NCI-H1092 treated with DMSO at 0.1 percent for 48 hours (cell line): ENCODE measurements at places on chromosomes 3 and 15.

GRCh38 chr15:87752250-87752951 lies 504.1 kb downstream of the NTRK3 start:
- DNase-seq: peak; percentile 5

DNA sequence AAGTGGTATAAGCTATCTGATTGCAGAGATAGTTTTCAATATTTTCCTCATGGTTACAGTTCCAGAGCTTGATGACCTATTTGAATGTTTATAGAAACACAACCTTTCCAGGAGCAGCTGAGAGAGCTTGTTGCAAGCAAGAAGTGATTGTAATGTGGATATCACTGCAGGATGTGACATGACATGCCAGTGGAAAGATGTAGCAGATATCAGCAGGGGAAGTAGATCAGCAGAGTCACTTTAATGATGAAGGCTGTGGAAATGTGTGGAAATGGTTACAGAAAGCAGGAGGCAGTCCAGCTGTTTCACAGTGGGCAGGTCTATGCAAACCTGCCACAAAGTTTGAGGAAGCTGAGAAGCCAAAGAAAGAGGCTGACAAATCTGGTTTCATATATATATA lies 21.0 kb downstream of the TMEM158 start:
- DNase-seq: no peak

DNA sequence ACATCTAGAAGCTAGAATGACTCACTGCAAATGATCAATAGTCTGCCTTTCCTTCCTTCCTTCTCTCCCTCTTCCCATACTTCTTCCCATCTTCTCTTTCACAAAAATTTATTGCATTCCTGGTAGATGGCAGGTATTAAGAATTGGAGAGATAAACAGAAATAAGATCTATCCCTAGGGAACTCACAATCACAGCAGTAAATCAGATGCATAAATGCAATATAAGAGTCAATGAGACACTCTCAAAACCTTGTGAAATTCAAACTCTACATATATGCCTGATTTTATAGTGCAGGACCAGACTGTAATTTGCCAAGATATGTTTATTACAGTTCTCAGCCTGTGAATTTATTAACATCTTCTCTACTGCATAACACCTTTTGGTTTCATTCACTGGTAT lies 78.3 kb upstream of the ARL6 start:
- no peak for DNase-seq

GRCh38 chr3:43932921-43933320 lies 242.2 kb downstream of the ABHD5 start:
- DNase-seq: no peak

DNA sequence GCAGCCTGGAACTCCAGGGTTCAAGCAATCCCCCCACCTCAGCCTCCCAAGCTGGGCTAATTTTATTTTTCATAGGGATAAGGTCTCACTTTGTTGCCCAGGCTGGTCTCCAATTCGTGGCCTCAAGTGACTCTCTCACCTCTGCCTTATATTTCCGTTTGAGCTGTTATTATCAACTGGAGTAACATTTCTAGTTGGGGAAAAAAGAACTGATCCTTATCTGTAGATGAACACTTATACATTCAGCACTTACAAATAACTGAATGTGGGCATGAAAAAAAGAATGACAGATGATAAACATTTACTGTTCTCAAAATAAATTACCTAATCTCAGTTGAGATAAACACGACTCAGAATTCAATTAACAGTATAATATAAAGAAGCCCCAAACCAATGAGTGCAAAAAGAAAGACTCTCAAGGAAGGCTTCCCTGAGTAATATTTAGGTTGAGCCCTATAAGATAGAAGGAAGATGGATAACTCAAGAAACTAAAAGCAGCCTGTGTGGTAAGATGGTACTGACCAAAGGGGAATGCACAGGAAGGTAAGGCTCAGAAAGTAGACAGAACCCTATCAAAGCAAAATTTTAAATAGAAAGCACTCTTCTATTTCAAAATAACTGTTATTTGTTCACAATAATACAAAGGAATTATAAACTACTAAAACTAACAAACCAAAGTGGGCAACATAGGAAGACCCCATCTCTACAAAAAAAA lies 11.8 kb downstream of the UBE3A start:
- no peak for DNase-seq

DNA sequence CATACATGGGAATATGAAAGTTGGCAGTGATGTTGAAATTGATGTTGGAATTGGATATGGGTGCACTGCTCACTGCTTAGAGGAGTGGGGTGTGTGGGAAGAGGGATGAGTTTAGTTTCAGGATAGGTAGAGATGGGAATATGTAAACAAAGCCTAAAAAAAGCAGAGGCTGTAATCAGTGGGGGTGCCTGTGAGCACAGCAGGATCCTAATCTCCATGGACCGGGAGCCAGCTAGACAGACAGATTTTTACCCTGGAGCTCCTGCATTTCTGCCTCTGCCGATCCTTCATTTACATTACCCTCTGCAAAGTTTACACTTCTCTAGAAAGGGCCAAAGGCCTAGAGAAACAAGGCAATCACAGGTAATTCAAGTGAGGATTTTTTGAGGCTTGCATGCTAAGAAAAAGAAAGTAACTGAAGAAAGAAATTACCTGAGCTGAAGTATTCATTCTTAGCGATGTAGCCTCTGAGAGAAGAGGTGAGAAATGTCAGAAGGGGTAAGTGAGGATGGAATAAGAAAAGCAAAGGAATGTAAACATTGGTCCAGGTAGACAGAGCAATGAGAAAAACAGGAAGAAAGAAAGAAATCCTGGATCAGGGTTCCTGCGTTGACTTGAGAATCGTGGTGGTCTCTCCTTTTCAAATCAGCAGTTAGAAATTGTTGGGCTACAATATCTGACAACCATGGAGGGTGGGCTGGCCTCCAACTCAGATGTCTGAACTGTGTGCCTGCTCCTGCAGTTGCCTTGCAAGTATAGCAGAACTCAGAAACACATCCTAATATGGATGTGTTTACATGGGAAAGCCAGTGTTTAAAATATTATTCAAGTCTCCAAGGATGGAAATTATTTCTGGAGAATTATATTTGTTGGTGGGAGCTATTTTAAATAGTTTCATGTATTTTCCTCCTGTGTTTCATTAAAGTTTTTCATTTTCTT lies 79.8 kb downstream of the CRTC3 start:
- DNase-seq: peak; percentile 41

- DNase-seq: peak; percentile 34
Observed at GRCh38 chr3:194395212-194395611, 3.9 kb downstream of the GP5 start.

DNA sequence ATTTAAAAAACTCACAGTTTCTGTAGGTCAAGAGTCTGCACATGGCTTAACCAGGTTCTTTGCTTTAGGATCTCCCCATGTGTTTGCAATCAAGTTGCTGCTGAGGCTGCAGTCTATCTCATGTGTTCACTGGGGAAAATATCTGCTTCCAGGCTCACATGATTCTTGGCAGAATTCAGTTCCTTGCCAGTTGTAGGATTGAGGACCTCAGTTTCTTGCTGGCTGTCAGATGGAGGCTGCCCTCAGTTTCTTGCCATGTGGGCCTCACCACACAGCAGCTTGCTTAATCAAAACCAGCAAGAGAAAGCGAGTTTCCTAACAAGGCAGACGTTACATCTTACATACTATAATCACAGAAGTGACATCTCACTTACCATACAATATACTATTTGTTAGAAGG lies 10.0 kb upstream of the TBC1D5 start:
- no peak for DNase-seq

DNA sequence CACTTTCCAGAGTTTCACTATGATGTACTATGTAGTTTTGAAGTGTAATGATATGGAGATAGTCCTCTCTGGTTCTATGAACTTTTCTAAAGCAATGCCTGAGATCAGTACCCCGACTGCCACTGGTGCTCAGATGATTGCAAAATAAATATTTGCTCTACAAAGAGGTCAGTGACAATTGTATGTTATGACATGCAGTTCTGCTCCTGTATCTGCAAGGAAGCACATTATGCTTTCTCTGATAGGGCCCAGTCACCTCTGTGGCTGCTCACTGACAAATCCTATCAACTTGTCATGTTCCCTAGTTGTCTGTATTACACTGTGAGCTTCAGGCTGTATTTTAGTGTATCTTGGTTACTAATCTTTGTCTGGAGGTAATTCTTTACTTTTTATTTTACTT lies 362.6 kb downstream of the ROBO1 start:
- no peak for DNase-seq

DNA sequence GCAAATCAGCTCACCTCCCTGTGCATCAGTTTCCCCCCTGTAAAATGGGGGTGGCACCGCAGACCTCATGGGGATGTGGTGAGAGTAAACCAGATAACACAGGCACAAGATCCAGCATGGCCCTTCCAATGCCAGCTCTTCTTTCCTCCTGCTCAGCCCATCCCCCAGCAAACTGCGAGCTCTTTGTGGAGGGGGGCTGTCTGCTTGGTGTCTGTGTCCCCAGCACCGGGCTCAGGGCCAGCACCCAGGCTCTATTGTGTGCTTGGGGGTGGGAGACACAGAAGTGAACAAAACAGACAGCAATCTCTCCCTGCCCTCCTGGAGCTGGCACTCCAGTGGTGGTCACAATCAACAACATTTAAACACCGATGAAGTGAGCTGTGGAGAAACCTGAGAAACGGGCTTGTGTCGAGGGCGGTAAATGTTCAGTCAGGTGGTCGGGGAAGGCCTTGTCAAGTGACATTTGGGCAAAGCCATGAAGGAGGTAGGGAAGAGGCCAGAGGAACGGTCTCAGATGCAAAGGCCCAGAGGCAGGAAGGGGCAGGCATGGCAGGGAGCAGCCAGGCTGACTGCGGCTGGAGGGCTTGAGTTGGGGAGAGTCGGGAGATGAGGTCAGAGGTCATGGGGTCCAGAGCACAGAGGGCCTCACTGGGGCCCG lies 28.4 kb downstream of the GRIP2 start:
- DNase-seq: peak; percentile 36

- DNase-seq: no peak
Observed at GRCh38 chr3:22606461-22606860, 596.7 kb upstream of the UBE2E2 start.

- no peak for DNase-seq
Observed at GRCh38 chr15:56019060-56019793, 25.8 kb upstream of the NEDD4 start.

DNA sequence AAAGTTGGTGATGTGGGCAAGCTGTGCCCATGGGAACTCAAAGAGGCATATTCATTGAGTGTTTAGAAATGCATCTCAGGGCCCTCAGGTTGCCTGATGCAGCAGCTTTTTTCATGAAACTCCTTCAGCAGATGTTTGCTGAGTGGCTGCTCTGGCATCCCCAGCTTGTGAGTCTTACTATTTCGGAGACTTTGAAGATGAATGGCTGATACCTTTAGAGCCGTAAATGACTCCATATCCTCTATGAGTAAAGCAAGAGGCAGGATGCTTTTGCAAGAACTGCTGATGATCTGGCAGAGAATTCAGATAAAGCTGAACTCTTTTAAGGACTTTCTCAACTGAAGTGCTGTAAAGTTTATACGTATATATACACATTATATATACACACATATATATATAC lies 384.3 kb downstream of the CACNA2D3 start:
- DNase-seq: no peak

DNA sequence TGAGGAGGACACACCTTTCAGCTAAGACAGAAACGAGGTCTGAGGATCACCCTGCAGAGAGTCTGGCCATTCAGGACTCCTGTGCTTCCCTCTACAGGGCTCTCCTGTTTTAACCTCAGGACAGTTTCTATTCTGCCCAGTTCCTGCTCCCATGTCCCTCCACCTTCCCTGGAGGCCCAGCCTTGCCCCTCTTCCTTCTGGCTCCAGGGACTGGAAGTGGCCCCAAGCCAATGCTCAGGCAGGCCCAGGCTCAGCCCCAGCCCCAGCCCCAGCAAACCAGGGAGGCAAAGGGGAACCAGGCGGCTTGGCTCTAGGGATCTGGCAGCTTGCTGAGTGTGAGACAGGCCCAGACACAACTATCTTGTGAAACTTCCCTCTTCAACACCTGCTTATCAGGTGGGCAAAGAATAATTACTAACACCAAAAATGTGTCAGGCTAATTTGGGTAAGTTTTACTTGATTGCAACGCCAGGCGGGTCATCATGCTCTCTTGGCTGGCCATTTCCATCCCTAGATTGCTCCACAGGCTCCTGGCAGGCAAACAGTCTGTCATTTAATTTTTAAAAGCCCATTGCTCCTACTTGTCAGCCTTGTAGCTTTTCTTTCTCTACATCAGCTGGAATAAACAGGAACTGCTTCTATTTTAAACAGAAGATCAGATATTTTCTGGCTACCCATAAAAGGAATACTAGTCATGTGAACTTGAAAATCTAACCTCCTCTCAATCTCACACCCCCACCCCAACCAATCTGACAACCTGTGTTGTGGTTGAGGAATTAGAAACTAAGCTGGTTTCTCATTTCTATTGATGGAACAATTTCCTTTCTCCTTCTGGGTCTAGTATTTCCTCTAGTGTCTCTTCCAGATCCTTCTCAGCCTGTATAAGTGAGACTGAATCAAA lies 33.5 kb downstream of the UPK1B start:
- DNase-seq: no peak

DNA sequence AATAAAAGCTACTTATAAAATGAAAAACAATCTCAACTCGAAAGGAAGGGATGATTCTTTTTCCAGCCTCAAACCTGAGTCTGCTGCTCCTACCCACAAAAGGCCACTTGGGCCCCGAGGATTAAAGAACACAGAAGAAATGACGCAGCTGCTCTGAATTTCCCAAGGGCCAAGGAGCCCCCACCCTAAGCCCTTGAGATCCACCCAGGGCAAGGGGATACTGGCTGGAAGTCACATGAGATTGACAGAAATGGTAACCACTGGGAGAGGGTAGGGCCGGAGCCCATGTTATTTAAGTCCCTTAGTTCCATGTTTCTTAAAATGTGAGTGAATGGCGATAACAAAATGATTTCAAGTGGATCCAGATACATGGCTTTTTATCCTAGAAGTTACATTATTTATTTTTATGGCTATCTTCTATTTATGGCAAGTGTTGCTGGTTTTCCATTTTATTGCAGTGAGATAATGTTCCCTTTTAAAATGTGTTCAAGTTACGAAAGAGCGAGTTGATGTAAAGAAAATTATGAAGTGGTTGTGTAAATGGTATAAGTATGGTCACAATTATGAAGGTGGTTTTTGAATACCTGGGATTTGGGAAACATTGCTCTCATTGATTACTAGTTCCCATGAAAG lies 16.8 kb downstream of the IGDCC4 start:
- no peak for DNase-seq

- DNase-seq: no peak
Observed at GRCh38 chr3:34016925-34017587, 218.6 kb downstream of the PDCD6IP start.

GRCh38 chr15:87939848-87940457 lies 316.6 kb downstream of the NTRK3 start:
- DNase-seq: no peak

DNA sequence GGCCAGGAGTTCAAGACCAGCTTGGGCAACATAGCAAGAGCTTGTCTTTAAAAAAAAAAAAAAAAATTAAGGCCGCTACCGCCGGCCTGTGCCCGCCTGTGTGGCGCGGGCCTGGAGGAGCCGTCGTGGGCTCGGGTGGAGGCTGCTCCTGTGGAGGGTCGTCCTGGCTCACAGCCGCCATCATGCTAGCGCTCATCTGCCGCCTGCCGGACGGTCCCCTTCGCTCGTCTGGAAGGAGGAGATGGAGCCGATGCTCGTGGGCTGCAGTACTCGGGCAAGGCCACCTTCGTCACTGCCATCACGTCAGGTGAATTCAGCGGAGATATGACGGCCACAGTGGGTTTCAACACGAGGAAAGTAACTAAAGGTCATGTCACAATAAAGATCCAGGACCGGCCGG lies 37.4 kb downstream of the TFRC start:
- DNase-seq: no peak

- no peak for DNase-seq
Observed at GRCh38 chr3:147298511-147298982, 107.8 kb downstream of the ZIC4 start.
